ENCODE measurements at places on chromosomes 16 and 17.

- no peak for DNase-seq
Measured at GRCh38 chr17:8312726-8313600, 2.9 kb downstream of the ARHGEF15 start.

- no peak for DNase-seq
Measured at GRCh38 chr17:74632617-74633016, 9.1 kb upstream of the CD300E start.

DNA sequence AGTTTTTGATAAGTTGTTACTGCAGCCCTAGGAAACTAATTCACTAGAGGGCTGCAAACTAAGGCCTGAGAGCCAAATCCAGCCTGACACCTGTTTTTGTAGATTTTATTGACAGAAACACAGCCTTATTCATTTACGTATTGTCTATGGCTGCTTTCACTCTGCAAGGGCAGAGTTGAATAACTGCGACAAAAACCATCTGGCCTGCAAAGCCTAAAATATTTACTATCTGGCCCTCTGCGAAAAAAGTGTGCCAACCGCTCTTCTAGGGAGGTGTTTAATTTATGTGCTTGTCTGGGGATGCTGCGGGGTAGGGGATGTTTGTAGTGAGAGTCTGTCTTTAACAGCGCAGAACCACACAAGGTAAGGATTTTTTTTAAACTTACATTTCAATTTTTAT is 165.0 kb upstream of the RBFOX1 start:
- DNase-seq, result no peak

DNA sequence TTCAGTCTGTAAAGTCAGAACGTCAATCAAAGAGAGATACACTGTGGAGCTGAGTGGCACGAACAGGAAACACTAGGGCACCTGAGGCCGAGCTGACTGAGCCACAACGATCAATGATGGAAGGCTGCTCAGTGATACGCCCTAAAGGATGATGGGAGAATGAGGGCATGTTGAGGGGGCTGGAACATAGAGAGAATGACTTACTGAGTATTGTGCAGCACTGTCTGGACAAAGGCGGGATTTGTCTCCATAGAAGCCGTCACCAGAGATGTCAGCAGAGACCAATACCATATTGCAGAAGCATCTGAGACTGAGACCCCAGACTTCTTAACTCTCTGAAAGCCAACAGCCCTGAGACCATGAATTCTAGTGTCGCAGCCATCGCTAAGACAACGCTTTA is 33.4 kb downstream of the ZZEF1 start:
- DNase-seq, result no peak

DNA sequence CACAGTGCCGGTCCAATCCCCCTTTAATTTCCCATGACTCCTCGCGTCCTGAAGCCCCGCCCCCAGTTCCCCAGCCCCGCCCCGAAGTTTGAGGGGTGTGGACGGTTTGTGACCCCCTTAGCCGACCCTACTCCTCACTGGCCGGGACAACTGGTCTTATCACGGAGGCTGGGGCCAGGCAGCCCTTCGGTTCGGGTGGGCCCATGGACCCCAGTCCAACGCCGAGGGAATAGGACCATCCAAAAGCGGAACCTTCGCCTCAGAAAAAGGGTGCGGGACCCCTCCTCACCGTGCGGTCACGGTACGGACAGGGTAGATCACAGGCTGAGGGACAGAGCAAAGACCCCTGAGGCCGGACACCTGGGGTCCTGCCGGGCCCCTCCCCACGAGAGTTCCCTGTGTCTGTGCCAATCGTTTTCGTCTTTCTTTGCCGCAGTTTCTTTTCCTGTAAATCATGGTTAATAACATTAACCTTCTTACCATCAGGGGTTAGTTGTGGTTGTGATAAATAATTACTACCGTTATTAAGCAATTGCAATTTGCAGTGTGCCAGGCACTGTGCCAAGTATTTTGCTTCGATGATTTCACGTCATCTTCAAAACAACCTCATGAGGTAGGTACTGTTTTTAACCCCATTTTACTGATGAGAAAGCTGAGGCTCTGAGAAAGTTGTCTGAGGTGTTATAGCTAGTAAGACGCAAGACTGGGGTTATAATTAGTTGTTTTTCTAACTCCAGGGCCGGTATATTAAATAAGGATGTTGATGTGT is 543 bp downstream of the TMUB2 start:
- peak; percentile 56 for DNase-seq

DNA sequence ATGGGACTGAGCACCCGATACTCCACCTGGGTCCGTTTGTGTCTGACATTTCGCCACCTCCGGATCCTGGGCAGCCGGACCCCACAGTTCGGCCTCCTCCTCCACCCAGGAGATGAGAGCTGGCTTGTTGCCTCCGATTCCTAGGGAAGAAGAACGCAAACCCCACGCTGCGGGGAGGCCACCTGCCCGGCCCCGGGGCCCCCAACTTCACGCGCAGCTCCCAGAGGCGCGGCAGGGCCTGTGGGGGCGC is 542 bp downstream of the ZNF764 start:
- DNase-seq, result peak; percentile 21

GRCh38 chr17:81733507-81734404 is 21.7 kb downstream of the SLC25A10 start:
- DNase-seq, result peak; percentile 71

- peak; percentile 41 for DNase-seq
Measured at GRCh38 chr17:38352245-38353085, 821 bp downstream of the SOCS7 start.

- peak; percentile 98 for DNase-seq
Measured at GRCh38 chr16:53817117-53817755, 113.3 kb downstream of the FTO start.

DNA sequence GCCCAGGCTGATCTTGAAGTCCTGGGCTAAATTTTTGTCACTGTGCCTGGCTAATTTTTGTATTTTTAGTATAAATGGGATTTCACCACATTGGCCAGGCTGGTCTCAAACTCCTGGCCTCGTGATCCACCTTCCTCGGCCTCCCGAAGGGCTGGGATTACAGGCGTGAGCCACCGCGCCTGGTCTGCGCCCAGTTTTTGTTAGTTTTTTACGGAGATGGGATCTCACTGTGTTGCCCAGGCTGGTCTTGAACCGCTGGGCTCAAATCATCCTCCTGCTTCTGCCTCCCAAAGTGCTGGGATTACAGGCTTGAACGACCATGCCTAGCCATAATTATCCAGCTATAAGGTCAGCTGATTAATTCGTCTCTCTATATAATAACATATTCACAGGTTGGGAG is 2.7 kb upstream of the CEMP1 start:
- DNase-seq, result no peak

DNA sequence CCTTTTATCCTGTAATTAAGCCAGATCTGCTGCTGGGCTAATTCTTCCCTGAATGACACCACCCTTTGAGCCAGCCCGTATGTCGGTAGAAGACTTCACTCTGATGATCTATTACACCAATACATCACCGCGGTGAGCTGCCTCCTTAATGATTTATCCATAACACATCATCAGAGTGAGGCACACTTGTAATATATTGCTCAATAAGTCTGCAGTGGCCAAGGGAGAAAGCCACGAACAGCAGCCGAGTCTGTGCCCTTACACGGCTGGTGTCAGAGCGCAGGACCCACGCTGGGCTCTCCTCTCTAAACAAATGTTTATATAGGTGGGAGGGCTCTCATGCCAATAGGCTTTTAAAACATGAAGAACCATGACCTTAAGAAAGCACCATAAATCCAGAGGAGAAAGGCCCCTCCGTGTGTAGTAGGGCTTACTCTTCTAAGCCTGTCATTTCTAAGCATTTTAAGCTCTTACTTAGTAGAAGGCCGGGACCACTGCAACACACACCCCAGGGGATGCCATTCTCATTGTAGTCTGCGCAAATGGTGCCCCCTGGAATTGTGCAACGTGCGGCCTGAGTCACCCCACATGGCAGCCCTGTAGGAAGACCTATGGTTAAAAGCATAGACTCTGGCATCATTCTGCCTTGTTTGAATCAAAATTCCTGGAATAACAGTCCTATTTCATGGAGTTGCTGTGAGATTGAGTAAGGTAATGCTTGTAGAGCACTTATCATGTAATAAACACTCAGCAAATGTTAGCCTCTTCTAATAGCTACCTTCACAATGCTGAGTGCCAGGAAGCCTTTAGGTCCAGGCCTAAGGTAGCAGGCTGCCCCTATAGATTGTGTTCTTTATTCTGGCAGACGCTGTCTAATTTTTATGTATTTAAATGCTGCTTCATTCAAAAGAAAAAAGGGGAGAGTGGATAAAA is 26.1 kb downstream of the MRPS23 start:
- DNase-seq, result peak; percentile 21

DNA sequence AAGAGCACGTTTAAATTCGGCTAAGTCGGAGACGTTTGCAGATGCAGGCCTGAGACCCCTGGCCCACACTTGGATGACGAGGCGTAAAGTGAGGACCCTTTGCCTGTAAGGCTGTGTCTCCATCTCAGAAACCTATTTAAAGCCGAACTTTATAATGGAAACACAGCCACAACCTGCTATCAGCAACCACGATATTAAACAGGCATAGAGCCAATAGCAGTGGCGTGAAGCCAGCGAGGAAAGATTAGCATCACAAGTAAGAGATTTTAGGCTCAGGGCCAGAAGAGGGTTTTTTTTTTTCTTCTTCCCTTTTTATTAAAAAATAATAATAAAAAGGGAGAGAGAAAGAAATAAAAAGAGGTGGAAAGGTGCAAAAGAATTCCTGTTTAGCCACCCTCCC is 111.3 kb upstream of the NOL11 start:
- DNase-seq, result peak; percentile 58

DNA sequence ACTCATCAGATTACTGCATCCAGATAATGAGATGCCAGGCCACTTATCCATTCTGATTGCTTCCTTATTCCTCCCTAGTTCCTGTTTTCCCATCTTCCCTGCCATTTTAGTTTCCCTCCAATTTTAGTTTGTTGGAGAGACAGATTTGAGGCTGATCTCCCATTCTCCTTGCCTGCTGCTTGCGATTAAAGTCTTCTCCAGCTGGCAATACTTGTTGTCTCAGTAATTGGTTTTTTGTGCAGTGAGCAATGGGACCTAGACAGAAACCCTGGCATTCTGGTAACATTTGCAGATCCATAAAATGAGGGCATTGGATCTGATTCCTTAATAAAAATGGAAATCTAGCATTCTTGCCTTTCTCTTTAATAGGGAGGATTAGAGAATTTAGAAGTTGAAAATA is 17.6 kb upstream of the ELAC2 start:
- no peak for DNase-seq

- DNase-seq, result no peak
Measured at GRCh38 chr16:73569266-73569980, 521.5 kb upstream of the ZFHX3 start.

DNA sequence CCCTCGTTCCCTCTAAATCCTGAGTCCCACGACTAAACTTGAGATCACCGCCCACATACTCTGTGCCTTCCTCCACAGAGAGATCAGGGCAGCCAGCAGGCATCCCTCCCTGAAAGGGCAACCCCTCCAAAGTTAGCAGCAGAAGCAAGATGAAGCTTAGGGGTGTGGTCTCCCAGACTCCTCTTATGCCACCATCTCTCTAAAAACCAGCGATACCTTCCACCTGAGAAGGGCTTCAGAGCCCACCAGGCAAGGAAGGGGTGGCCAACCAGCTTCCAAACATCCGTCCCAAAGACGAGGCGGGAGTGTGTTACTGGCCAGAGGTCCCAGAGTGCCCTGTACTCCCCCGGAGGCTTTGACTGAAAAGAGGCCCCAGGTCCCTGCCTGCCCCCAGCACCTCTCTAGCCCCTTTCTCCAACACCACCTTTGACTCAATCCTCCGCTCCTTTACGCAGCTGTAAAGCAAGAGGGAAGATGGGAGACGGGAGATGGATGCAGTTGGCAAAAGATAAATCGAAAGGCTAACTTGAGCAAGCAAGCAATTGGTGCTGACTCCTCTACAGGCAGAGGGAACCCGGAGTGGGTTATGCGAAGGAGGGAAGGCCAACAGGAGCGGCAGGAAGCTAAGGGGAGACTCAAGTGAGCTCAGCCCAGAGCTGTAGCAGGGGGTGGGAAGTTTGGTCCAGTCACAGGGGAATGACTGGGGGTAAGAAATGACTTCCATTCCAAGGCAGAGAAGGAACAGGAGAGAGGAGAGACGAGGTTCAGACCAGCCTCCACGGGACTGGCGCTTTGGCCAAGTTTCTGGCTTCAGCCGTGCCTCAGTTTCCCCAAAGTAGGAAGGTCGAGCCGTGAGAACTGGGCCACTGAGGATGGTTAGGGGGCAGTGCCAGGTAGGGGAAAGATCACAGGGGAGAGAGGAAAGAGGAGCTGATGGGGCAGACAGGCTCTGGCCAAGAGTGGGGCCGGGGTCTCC is 1.0 kb downstream of the ST3GAL2 start:
- peak; percentile 61 for DNase-seq

DNA sequence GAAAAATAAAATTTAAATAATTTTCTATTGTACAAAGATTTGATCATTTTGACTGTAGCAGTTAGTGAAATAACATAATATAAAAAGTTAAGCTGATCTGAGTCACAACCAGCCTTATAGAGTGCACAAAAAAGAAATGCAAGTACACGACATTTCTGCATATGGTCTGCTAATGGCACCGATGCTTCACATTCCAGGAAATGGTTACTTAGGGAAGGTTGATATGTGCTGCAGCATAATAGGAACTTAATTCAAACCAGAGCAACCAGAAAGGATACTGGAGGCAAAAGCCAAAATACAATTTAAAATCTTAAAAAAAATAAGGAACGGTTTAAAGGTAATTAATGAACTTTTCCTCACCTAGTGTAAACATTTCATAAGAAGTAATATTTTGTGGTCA is 10.0 kb upstream of the CFDP1 start:
- DNase-seq, result peak; percentile 28

DNA sequence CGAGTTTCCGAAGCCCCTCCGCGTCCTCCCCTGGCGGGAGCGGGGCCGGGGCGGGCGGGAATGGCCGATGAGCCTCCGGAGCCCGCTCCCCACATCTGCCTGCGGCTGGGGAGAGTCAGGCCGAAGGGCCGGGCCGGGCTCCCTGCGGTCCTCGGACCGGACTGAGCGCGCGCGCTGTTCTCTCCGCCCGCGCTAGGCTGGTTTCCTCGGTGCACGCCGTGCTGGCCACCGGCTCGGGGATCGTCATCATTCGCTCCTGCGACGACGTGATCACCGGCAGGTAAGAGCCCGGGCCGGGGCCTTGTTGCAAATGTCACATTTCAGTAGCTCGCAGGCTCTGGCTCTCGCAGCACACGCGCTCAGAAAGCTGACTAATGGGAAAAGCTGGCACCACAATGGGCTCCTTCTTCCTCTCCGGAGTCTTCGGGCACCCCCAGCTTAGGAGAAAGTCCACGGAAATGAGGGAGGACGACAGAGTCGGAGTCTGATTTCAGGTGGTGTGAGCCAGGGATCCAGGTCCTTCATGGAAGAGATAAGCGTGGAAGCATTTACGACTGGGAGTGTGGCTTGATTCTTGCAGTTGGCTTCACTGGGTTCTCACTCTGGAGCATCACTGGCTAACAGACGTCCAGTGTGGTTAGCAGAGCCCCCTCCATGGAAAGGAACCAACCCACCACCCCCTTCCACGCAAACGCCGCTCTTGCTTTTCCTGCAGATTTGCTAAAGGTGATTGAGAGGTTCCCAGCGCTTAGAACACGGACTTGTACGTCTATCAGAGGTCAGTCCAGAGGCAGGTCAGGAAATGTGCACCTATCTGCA is 715 bp downstream of the TLCD3A start:
- peak; percentile 41 for DNase-seq

GRCh38 chr17:32828822-32829221 is 48.1 kb downstream of the MYO1D start:
- no peak for DNase-seq
